ENCODE measurements at places on chromosomes 16 and 17.

GRCh38 chr16:87445486-87445885 lies 47.3 kb downstream of the ZCCHC14 start:
- DNase-seq: no peak

GRCh38 chr17:9611557-9611956 lies 33.8 kb upstream of the USP43 start:
- no peak for DNase-seq

GRCh38 chr17:4947411-4948165 lies 742 bp downstream of the PFN1 start:
- DNase-seq: no peak

DNA sequence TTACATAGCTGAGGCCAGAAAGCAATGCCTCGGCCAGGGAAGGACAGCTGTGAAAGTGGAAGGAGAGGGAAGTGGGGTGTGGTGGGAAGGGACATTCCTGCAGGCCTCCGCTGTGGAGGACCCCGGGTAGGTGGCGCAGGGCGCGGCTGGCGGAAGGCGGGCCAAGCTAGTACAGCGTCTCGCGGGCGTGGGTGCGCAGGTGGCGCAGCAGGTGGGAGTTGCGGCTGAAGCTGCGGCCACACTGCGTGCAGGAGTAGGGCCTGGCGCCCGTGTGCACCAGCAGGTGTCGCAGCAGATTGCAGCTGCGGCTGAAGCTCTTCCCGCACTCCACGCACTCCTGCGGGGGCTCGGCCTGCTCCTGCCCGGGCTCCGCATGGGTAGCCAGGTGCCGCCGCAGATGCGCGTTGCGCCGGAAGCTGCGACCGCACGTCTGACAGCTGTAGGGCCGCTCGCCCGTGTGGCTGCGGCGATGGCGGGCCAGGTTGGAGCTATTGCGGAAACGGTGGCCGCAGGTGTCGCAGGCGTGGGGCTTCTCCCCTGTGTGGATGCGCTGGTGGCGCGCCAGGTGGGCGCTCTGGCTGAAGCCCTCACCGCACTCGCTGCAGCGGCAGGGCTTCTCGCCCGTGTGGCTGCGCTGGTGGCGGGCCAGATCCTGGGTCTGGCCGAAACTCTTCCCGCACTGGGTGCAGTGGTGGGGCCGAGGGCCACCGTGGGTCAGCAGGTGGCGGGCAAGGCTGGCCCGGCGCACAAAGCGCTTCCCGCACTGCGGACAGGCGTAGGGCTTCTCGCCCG lies 10.0 kb downstream of the ZSCAN10 start:
- no peak for DNase-seq

DNA sequence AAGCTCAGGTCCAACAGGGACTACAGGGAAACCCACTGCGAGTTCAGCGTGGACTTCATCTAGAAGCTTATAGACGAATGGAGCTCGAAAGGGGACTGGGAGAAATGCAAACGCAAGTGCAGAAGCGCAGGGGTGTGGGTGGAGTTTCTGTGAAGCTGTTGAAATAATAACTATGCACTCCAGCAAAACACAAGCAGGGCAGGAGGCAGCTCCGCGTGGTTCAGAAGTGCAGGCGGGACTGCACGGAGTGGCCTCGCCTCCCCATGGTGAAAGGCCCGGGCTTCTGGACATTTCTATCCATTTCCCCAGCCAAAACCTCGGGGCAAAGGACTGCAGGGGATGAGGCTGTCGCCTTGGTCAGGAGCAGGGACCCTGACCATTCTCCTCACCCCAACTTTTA lies 74.5 kb downstream of the ZNF423 start:
- no peak for DNase-seq

DNA sequence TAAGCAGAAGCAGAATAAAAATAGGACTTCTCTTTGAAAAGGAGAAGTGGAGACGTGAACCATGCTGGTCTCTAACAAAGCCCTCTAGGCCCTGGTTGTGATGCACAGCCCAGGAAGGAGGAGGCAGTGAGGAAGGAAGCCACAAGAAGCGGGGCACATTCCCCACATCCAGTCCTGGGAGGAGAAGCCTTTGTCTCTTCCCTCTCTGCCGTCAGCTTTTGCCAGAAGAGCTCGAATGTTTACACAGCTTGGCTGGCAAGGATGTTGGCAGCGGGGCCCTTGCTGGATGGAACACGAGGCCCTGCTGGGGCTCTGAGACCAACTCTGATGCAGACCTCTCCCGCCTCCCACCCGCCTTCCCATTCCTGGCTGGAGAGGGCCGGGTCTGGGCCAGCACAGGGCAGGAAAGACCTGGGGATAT lies 91.3 kb downstream of the MAF start:
- no peak for DNase-seq

DNA sequence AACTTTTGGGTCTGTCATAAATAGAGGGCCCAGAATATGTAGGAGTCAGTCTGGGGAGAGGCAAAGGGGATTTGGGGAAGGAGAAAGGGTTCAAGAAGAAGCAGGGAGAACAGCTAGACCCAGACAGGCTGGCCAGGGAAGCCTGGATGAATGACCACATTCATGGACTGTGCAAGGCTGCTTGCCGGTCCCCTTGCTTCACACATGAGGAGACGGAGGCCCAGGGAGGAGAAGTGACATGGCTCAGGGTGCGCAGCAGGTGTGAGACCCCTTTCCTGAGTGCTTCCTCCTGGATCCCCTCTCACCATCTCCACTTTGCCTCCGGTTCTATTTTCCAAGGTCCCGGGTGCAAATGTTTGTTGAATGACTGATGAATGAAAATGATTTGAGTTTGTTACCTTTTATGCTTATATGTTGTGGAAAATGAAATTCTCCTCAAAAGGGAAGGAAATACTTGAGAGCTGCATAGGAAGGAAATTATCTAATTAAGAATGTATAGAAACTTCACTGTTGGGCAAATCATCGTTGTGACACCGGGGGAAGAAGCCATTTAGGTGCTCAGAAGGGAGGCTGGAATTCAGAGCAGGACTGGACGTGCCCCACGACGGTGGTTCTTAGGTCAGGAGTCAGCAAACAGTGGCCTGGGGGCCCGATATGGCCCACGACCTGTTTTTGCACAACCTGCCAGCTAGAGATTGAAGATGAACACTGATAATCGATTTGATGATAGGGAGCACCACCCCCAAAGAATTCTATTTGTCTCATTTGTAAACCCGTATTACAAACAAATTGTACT lies 559 bp downstream of the ITGAM start:
- no peak for DNase-seq
